ENCODE measurements at places on chromosomes 1 and 21. TPM values are rescaled to one million over a fixed set of nuclear protein-coding genes. Genes with fewer than 3 reads are reported as not detected.

The RPL22 gene
- 143 TPM for total RNA-seq

The GSTM1 gene
- total RNA-seq = not detected

The NCF2 gene
- total RNA-seq = 5.3 TPM

The C1orf53 gene
- 1.1 TPM for total RNA-seq

The EDARADD gene
- 0.48 TPM for total RNA-seq

The NRIP1 gene
- 18.4 TPM for total RNA-seq

The ANGPTL7 gene
- not detected for total RNA-seq

The FLG2 gene
- total RNA-seq = not detected

The SLAMF8 gene
- not detected for total RNA-seq

The GNG4 gene
- total RNA-seq = 0.78 TPM

The KLF17 gene
- total RNA-seq = not detected

The AMY1B gene
- total RNA-seq = not detected

The ALX3 gene
- total RNA-seq = not detected

The INSRR gene
- total RNA-seq = not detected

The SYF2 gene
- 32.5 TPM for total RNA-seq

The TMCO4 gene
- total RNA-seq = 7.8 TPM

The DISP3 gene
- not detected for total RNA-seq

The RAB7B gene
- total RNA-seq = 1.8 TPM

The FASLG gene
- total RNA-seq = not detected

The ECM1 gene
- total RNA-seq = 77.4 TPM

The GDAP2 gene
- 12.8 TPM for total RNA-seq

The OR10Z1 gene
- not detected for total RNA-seq

The ESPN gene
- 0.13 TPM for total RNA-seq

The NID1 gene
- total RNA-seq = 336 TPM

The CD1B gene
- not detected for total RNA-seq

The NSL1 gene
- 43.4 TPM for total RNA-seq

The DYNLT5 gene
- not detected for total RNA-seq

The NUDC gene
- total RNA-seq = 75.1 TPM

The CD34 gene
- total RNA-seq = 2.1 TPM

The CNR2 gene
- total RNA-seq = not detected

The ESRRG gene
- total RNA-seq = 0.65 TPM

The PCBP3 gene
- 16.0 TPM for total RNA-seq

The STRIP1 gene
- 17.1 TPM for total RNA-seq

Data from epithelial cell of alveolus of lung (primary cell).